ENCODE measurements at places on chromosomes 4 and X.

- no peak for DNase-seq
Measured at GRCh38 chr4:8006471-8006870, 66.8 kb upstream of the AFAP1 start.

- no peak for DNase-seq
Measured at GRCh38 chr4:78923464-78924312, 15.6 kb downstream of the PAQR3 start.

DNA sequence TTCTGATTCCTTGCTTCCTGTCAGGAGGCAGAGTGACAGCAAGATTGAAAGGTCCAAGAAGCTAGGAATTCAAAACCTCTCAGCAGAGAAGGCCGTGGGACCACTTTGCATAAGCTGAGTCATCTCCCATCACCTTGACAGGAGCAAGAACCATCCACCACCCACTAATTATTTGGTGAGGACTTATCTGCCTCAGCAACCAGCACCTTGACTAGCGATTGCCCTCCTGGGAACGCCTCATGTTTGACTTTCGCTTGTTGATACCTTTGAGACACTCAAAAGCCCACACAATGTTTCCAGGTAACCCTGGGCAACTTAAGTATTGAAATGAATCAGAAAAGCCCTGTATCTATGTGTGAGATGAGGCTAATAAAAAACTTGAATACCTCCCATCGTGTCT is 233.5 kb upstream of the GYPA start:
- no peak for DNase-seq

GRCh38 chr4:78454016-78454415 is 97.6 kb upstream of the ANXA3 start:
- DNase-seq = no peak

- DNase-seq = no peak
Measured at GRCh38 chr4:20333141-20333715, 81.5 kb downstream of the SLIT2 start.

DNA sequence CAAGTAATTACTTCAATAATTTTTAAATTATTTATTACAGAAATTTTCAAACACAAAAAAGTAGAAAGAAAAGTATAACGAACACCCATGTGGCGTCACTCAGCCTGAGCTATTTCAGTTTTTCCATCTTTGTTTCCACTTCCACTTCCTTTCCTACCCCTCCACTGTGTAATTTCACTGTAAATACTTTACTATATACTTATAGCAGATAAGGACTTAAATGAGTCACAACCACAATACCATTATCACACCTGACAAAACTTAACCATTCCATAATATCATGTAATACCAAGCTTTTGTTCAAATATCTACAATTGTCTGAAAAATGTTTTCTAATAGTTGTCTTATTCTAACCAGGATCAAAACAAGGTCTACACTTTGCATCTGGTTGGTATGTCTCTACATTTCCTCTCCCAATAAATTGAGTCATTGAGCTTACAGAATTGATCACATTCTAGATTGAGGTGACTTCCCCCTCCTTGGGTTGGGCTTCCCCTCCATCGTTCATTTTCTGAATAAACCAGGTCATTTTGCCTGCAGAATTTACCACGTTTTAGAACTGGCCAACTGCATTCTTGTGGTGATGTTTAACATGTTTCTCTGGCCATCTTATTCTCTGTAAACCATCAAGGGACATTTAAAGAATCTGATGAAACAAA is 48.7 kb downstream of the ATP10D start:
- no peak for DNase-seq

DNA sequence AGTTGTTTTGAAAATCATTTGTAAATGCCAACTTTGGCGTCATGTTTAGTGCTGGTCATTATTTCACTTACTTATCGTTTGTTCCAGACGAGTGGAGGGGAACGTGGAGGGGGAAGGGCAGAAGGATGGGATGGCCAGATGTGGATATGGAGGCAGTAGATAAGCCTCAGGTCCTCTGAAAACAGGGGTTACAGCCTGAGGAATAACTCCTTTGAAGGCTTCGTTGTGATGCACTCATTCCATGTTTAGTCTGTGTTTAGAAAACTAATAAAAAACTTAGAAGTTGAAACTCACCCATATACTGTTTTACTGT is 1.1 kb downstream of the MOB1B start:
- no peak for DNase-seq

GRCh38 chr4:142142366-142143054 is 506.1 kb downstream of the IL15 start:
- no peak for DNase-seq

Data from stimulated activated CD4-positive, alpha-beta T cell treated with anti-CD3 and anti-CD28 coated beads, Interleukin-1b, Interleukin-23, amount 100 ng/mL, for 1 hour (primary cell).